DND-41 (cell line): ENCODE measurements at places on chromosomes 11 and 22.

DNA sequence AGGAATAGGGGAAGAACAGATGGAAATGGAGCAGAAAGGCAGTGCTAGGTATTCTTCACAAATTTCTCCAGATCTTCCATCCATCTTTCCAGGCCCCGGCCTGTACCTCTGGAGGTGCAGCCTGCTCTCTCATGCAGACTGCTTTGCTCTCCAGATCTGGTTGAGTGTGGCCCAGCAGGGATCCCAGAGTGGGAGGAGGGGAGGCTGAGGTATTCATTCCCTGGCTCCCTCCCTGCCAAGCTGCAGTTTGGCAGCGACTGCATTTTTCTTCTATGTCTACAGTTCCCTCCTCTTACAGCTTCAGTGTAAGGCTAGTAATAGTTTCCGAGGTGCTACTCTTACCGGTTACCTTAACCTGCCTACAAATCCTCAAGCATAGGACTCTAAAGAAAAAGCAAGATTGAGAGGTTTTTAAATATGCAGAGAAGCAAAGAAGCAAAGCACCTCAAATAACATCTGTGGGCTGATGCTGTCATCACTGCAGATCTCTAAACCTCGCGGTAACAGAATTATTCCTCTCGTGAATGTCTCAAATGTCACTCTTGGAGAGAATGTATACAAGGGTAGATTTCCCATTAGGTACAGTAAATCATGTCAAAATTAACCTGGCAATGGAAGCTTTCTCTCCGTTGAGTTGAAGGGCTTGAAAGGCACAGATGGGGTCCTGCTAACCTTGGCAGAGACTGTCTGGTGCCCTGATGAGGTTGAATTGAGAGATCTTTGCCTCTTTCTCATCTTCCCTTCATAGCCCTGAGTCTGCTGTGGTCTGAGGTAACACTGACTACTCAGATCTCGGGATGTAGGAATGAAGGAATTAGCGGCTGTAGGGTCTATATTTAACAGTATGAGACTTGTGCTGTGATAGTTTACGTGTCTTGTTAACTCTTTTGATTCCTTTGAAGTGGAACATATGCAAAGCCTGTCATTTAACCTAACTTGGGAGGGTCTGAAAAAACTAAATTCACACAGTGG is 297.9 kb upstream of the C11orf87 start:
- no peaks in the 10 kb centered on the region for H3K4me1 ChIP-seq
- no peak overlapping the region for H3K27ac ChIP-seq
- peaks cover 2% of the 10 kb centered on the region for H3K27me3 ChIP-seq
- no peak for DNase-seq
- H3K4me3 ChIP-seq, result no peak overlapping the region

- no peaks in the 10 kb centered on the region for H3K27me3 ChIP-seq
- H3K4me3 ChIP-seq, result no peak overlapping the region
- peaks cover 2% of the 10 kb centered on the region for H3K36me3 ChIP-seq
- H3K4me1 ChIP-seq, result peaks cover 16% of the 10 kb centered on the region
- DNase-seq, result no peak
Measured at GRCh38 chr22:31106001-31106571, 1.3 kb downstream of the SELENOM start.

DNA sequence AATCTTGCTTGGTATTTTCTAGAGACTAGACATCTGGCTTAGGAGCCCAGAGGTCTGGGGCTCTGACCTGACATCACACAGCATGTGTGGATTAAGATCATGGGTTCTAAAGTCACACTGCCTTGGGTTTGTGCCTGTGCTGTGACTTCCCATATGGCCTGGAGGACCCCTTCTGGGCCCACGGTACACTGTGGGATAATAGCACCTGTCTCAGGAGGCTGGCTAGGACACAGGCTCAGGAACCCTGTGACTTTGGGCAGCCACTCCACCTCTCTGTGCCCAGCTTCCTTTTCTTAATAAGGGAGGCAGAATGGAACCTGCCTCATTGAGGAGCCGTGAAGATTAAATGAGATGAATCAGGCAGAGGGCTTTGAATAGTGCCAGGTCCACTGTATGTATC is 99.2 kb upstream of the B3GAT1 start:
- DNase-seq, result no peak
- no peaks in the 10 kb centered on the region for H3K36me3 ChIP-seq
- H3K4me3 ChIP-seq, result no peak overlapping the region
- no peaks in the 10 kb centered on the region for H3K27me3 ChIP-seq
- no peak overlapping the region for H3K27ac ChIP-seq

GRCh38 chr11:42077794-42078193 is 618.3 kb upstream of the LRRC4C start:
- no peaks in the 10 kb centered on the region for H3K27me3 ChIP-seq
- H3K4me1 ChIP-seq, result no peaks in the 10 kb centered on the region
- H3K27ac ChIP-seq, result no peak overlapping the region
- no peak for DNase-seq
- no peak overlapping the region for H3K4me3 ChIP-seq

GRCh38 chr11:134539285-134539684 is 127.2 kb upstream of the B3GAT1 start:
- H3K4me1 ChIP-seq, result no peaks in the 10 kb centered on the region
- no peak overlapping the region for H3K27ac ChIP-seq
- no peak for DNase-seq

GRCh38 chr11:34260072-34260575 is 97.7 kb downstream of the ABTB2 start:
- no peaks in the 10 kb centered on the region for H3K4me1 ChIP-seq
- no peaks in the 10 kb centered on the region for H3K36me3 ChIP-seq
- H3K4me3 ChIP-seq, result no peak overlapping the region
- no peak for DNase-seq
- peaks cover 34% of the 10 kb centered on the region for H3K27me3 ChIP-seq

GRCh38 chr11:130911306-130911705 is 5.0 kb downstream of the SNX19 start:
- no peak for DNase-seq
- H3K27ac ChIP-seq, result no peak overlapping the region
- H3K36me3 ChIP-seq, result peaks cover 85% of the 10 kb centered on the region
- no peak overlapping the region for H3K4me3 ChIP-seq
- H3K4me1 ChIP-seq, result peaks cover 23% of the 10 kb centered on the region

DNA sequence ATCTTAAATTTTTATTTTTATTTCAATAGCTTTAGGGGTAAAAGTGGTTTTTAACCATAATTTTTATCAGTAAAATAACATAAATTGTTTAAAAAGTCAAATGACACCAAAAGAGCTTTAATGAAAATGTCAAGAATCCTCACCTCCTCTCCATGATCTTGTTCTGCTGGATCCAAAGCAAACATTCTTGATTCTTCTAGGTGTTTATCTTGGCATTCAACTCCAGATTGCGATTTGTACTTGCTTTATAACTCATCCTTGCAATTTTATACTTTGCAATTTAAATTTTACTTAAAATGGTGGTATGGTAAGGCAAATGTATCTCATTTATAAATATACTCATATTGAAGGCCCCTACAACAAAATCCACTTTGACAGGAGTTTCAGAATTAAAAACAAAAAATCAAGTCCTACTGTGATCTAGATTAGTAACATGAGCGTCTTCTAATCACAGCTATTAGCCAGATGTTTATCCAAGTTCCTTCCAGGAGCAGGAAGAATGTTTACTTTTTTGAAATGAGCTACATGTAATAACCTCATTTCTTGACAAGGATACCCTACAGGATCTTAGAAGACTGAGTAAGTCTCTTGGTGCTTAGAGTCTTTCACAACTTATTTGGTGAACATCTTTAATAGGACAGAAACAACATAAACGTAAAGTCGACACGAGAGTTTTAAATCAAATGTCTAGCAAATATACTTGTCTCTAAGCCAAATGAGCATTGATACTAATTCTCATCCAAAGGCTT is 72.4 kb upstream of the CARD18 start:
- no peak overlapping the region for H3K27ac ChIP-seq
- no peaks in the 10 kb centered on the region for H3K4me1 ChIP-seq
- no peaks in the 10 kb centered on the region for H3K27me3 ChIP-seq
- no peak for DNase-seq

DNA sequence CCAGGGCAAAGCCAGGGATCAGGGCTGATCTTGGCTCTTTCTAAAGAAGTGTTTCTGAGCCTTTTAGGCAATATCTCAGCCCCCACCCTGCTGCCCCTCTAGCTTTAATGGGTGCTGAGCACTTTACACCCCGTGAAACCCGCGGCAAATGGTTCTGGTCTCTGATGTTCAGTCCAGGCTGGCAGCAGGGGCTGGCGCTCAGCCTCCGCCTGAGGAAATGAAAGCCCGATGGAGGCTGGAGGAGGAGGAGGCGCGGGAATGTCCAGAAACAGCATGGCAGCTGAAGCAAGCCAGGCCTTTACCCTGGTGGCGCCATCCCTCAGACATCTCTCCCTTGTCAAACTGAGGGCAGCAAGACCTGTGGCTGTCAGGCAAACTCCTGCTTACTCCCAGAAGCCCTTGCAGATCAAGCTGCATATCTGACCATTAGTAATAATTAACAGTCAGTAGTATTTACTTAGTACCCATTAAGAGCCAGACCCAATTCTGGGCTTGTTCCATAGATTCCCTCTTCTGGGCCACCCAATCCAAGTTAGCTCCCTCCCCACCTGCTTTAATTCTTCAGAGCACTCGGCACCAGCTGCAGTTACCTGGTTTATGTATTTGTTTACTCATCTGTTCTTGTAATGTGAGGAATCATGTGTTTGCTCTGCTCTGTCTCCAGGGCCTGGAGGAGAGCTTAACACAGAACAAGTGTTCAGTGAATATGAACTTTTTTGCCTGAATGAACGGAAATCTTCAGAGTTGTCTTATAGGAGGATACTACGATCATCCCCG is 15.0 kb upstream of the ALX4 start:
- peaks cover 40% of the 10 kb centered on the region for H3K27me3 ChIP-seq
- DNase-seq, result no peak
- no peaks in the 10 kb centered on the region for H3K4me1 ChIP-seq
- H3K36me3 ChIP-seq, result no peaks in the 10 kb centered on the region
- no peak overlapping the region for H3K4me3 ChIP-seq
